GM20000 (cell line): ENCODE measurements at places on chromosomes 5 and 9.

- DNase-seq: no peak
Observed at GRCh38 chr9:75644649-75645048, 245.8 kb upstream of the PCSK5 start.

GRCh38 chr5:90810211-90810610 lies 251.6 kb downstream of the ADGRV1 start:
- no peak for DNase-seq

DNA sequence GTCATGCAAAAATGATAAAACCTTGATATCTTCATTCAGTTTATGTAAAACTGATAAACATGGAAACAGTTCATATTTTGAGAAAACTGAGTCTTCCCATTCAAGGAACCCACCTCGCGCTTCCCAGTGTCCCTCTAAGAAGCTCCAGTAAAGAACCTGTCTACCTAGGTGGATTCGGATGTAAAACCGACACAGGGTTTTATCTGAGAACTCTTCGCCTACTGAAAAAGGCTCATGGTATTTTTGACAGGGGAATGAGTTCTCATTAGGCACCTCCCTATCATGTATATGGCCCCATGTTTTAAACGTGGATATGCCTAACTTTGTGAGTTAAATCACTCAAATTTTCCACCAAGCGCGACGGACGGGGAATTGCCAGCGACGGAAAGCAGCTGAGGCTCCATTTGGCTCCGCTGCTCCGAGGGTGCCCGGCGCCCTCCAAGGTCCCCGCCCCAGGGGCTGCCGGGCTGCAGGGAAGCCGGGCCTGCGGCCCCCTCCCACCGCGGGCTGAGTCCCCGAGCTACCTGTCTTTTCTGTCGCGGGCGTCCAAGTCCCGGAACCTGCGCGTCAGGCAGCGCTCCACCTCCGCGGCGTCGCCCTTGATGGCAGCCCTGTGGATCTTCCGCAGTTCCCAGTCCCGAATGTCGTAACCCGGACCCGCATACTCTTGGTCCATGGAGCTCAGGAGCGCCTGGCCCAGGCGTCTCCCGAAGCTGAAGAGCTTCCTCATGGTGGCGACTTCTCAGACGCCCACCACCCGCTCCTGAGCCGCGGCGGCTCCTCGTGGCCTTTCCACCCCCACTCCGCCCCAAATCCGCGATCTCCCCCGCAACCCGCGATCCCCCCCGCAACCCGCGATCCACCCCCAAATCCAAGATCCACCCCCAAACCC lies 594 bp downstream of the ANKRD18A start:
- DNase-seq: no peak

DNA sequence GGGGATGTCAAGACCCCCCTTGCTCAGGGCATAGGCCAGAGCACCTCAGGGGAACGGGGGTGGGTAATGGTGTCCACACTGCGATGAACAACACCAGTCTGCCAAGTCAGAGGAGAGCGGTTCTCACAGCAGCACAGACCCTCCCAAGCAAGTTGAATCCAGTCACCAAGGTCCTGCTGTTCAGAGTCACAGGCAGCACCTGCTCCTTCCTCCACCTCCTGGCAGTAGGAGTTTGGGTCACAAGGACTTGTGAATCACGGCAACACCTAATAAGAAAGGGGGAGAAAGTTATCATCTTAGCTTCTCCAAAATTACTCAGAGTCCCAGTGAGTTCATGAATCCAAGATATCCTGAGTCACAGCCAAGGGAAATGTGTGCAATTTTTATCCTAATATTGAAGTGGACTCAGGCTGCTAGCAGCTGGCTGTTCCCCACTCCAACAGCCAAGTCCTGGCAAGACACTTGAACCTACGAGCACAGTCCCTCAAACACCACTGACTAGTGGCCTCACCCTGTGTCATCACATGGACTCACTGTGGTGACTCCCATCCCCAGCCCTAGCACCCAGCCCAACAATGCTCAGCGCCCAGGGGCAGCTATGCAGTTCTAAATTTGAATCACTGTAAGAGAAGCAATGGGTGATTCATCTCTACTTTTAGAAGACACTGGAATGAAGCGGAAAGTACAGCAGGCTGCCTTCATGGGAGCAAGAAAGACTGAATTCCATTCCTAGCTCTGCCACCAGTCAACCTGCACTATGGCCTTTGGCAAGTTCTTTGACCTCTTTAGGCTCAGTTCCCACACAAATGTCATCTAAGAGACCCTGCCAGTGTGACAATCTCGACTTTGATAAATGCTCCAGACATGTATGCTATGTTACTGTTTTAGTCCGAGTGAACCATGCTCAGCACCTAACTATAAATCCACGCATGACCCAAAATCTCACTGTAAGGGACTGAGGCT lies 113.7 kb downstream of the KLHL3 start:
- no peak for DNase-seq

DNA sequence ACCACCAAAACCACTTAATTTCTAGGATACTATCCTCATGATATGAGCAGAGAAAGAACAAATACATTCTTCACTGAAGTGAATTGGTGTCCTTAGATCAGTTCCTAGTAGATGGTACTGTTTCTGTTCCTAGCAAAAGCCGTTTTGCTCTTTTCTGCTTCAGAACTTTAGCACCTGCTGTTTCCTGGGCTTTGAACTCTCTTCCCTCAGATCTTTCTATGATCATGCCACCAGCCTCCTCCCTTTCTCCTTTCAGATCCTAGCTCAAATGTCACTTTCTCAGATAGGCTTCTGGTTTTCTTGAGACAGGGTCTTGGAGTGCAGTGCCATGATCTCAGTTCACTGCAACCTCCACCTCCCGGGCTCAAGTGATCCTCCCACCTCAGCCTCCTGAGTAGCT lies 118.0 kb downstream of the EGFLAM start:
- no peak for DNase-seq

DNA sequence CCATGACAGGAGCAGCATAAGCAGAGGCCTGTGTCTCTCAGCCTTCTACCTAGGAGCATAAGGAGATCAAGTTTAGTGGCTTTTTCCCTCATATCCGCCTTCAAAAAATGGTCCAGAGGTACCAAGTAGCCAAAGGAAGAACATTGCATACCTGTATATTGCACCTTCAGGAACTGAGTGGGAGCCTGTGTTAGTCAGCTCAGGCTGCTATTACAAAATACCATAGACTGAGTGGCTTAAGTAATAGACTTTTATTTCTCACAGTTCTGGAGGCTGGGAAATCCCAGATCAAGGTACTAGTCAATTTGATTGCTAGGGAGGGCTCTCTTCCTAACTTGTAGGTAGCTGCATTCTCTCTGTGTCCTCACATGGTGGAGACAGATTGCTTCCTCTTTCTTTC lies 597.4 kb upstream of the PTGER4 start:
- DNase-seq: no peak

DNA sequence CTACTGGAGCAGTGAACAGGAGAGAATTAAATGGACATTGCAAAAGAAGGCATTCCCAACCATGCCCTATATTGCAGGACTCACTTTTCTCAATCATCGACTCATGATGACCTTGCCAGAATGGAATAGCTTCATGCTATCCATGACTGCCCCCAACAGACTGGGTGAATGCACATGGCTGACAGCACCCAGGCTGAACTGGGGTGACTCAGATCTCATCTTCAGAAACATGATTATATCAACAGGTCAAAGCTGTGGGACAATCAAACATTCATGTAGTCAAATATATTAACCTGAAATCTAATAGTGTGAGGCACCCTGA lies 34.7 kb upstream of the MIER3 start:
- no peak for DNase-seq

DNA sequence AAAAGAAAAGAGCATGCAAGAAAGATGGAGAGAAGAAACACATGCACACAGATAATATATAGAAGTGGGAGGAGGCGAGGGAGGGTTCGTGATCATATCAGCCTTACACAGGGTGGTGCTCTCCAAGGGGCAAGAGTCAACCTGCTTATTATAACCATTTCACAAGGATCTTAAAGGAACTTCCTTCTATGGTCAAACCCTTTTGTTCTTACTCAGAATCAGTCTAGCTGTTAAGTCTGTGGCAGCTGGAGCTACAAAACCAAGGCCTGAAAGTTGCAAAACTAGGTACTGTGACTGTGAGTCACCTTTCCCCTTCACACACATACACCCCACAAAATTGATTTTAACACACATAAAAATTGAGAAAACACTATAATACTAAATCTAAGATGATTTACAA lies 18.5 kb upstream of the ERMP1 start:
- peak; percentile 72 for DNase-seq

GRCh38 chr5:138224712-138225111 lies 11.6 kb upstream of the CDC23 start:
- DNase-seq: no peak

DNA sequence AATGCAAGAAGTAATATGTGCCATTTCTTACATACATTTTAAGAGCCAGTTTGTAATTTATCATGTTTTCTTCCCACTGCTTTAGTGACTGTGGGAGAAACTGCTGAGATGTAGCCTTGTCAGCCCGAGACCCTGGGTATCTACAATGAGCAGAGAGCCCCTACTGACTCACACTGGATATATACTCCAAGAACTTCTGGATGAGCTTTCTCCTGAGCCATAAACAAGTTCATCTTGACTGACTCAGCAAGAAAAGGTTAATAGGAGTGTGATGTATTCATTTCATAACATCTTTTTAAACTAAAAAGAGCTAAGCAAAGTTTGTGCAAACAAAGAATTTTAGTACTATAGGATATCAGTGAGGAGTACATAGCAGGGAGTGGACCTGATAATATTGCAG lies 182.5 kb downstream of the EDIL3 start:
- no peak for DNase-seq
